ENCODE measurements at places on chromosomes 5 and 9.

DNA sequence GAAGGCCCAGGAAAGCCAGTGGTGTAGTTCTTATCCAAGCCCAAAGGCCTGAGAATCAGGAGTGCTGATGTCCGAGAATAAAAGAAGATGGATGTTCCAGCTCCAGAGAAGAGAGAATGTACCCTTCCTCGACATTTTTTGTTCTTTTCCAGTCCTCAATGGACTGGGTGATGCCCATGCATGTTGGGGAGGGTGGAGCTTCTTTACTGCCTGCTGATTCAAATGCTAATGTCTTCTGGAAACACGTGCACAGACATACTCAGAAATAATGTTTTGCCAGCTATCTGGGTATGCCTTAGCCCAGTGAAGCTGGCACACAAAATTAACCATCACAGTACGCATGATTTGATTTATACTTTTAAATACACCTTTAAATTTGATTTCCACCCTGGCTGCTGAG, 61.5 kb upstream of the FOXE1 start:
- no peak for DNase-seq

DNA sequence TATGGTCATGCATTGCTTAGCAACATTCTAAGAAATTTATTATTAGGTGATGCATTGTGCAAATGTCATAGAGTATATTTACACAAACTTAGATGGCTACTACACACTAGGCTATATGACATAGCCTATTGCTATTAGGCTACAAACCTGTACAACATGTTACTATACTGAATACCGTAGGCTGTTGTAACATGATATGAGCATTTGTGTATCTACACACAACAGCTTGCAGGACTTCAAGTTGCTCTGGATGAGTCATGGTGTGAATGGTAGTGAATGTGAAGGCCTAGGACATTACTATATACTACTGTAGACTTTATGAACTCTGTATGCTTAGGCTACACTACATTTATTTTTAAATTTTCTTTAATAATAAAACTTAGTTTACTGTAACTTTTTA, 107.2 kb upstream of the MAMDC2 start:
- no peak for DNase-seq

- DNase-seq, result no peak
These were observed 47.5 kb upstream of the ELL2 start for GRCh38 chr5:96008987-96009647.

DNA sequence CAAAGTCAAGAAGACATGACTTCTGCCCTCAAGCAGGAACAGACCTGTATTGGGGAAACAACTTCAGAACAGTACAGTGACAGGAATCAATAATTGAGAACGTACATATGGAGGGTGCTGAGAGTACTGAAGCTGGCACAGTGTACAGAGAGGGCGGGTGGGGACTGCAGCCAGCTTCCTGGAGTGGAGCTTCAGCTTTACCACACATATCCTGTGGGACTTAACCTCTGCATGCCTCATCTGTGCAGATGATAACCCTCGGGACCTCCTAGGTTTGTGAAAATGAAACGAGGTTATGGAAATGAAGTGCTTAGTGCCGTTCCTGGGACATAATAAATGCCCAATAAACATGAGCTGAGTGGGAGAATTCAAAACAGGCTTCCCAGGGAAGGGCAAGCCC, 22.1 kb upstream of the RARS1 start:
- DNase-seq, result no peak

GRCh38 chr5:135178476-135179155, 144.6 kb upstream of the PITX1 start:
- no peak for DNase-seq

GRCh38 chr9:136370687-136371532, 2.6 kb downstream of the CARD9 start:
- DNase-seq, result no peak

DNA sequence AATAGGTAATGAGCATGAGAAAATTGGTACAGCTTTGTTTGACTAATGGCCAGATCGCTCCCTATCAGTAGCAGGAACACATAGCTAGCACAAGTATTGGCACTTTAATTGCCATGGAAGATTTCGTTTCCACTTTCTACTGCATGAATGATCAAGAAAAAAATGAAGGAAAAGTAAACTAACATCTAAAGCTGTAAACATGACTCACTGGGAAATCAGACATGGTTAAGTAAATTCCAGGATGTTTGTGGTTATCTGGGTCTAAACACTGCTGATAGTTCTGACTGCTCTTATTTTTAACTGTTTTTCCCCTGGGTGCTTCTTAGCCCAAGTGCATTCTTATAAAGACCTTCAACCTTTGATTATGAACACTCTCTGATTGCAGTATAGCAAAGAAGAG, 388.9 kb downstream of the NR2F1-AS1 start:
- no peak for DNase-seq

DNA sequence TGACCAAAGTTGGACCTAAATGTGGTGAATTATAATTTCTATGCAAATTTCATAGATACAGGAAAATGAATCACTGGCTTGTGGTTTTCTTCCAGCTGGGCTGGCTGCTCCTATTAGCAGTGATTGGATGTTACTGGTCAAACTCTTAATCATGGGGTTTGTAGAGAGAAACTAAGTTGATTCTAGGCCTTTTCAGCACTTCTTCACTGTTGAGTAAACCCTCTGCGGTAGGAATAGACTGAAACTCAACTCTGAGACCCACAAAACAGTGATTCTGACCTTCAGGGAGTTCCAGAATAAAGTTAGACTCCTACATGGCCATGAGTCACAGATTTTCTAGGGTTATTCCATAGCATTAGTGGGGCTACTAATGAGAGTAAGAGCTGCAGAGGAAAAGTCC, 47.9 kb upstream of the FKTN start:
- no peak for DNase-seq

GRCh38 chr9:106947106-106947900, 84.3 kb downstream of the ZNF462 start:
- DNase-seq, result no peak

- DNase-seq, result no peak
These were observed 167.8 kb downstream of the OLFM1 start for GRCh38 chr9:135255033-135255840.

DNA sequence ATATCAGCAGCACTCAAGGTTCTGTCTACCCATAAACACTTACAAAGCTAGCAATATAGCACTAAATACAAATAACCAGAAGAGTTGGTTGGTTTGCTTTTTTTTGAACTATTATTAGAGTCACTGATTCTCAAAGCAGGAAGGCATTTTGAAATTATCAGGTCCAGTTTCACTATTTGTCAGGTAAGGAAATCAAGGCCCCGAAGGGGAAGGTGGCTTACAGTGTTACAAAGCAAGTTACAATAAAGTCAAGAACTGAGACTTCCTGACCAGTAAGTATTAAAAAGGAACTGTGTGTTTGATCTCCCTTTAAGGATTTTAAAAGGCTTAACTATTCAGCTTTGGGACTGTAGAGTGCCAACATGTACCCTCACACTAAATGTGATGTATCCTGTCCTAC, 10.8 kb downstream of the C5orf15 start:
- DNase-seq, result no peak

DNA sequence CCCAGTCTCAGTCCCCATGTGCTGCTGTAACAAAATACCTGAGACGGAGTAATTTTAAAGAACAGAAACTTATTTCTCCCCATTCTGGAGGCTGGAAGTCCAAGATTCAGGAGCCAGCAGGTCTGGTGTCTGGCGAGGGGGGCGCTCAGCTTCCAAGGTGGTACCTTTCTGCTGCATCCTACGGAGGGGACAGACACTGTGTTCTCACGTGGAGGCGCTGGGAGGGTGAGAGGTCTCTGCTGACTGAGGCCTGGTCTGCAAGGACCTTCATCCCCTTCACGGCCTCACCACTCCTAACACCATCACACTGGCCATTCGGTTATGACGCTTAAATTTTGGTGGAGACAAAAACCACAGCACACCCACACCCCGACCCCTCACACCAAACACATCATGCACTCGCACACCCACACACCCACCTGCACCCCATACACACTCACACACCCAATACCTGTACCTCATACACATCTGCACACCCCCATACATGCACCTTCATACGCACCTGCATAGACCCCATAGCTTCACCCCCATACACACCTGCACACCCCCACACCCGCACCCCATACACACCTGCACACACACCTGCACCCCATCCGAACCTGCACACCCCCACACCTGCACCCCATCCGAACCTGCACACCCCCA, 9.8 kb upstream of the ZDHHC11 start:
- no peak for DNase-seq

DNA sequence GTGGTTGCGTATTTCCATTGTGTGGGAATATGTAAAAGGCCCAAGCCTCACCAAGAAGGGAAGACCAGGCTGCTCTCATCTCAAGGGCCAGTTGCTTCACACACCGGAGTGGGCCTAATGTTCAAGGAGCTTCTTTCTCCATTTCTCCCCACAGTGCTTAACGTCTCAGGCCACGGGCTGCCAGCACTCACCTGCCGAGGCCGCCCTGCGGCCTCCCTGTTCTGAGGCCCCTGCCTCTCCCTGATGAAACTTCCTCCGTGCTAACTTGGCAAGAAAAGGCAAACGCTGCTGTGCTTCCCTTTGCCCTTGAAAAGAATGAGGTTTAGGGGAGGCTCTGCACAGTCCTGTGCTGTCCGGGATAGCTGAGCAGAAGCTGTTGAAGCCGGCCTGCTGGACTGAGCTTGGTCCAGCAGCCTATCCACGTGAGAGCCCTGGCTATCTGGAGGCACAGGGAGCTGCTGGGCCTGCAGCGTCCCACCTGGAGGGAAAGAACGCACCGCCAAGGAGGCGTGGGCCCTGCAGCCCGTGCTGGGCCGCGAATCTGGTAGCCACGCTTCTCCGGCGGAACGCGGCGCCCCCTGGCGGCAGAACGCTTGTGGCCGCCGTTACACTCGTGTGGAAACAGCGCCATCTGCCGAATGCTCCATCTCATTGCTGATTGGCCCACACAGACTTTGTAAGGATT, 73.5 kb upstream of the PRSS3 start:
- peak; percentile 81 for DNase-seq

DNA sequence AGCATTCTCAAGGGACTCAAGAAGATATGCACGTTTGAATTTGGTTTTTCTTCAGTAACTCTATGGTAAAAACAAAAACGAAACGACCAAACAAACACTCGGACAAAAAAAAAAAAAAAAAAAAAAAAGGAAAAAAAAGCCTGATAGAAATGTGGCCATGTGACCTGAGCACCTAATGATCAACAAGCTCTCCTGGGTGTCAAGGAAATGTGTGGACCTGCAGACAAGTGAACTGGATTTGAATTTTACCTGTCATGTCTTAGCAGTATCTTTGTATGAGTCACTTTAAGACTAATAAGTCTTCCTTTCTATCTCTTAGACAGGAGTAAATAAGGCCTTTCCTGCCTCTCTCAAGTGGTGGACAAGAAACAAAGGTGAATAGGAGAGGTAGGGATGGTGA, 190.6 kb upstream of the GRIA1 start:
- DNase-seq, result no peak

DNA sequence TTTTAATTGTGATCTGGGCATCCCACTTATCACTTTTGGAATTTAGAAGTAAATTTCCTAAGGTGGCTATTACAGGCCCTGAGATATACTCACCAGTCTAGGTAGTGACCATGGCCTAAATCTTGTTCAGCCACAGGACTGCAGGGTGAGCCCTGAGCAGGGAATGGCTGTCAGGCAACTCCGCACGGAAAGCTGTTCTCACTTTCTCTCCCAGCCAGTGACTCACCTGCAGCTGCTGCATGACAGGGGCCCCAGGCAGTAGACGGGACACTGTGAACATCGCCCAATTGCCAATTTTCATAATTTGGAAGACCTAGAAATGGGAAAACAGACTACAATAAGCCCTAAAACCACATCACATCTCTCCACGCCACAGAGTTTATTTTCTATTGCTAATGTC, 69.6 kb upstream of the TAF1L start:
- no peak for DNase-seq

GRCh38 chr5:37940931-37941623, 101.2 kb upstream of the GDNF start:
- DNase-seq, result no peak

GRCh38 chr5:108278285-108279240, 103.3 kb downstream of the FBXL17 start:
- DNase-seq, result no peak

- no peak for DNase-seq
These were observed 70.7 kb downstream of the MSX2 start for GRCh38 chr5:174794931-174795672.

DNA sequence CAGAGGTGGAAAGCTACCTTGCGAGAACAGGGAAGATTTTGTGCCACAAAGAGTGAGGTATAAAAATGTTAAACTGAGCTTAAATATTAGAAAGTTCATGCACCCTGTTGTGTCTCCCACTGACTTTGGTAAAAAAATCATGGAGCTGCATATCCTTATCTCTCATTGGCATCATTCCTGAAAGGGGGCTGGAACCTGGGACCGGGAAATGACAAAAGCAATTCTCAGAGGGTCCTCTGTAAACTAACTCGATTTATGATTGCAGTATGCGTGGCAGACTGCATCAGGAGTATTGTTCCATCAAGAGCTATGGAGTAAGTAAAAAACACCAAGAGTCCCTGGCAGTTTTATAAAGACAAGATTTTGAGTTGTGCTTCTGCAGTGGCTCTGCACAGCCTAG, 148.8 kb downstream of the DCP2 start:
- DNase-seq, result no peak

- DNase-seq, result no peak
These were observed 17.3 kb upstream of the DAP start for GRCh38 chr5:10778179-10778910.

GRCh38 chr5:120405923-120406322, 58.2 kb upstream of the PRR16 start:
- DNase-seq, result no peak

DNA sequence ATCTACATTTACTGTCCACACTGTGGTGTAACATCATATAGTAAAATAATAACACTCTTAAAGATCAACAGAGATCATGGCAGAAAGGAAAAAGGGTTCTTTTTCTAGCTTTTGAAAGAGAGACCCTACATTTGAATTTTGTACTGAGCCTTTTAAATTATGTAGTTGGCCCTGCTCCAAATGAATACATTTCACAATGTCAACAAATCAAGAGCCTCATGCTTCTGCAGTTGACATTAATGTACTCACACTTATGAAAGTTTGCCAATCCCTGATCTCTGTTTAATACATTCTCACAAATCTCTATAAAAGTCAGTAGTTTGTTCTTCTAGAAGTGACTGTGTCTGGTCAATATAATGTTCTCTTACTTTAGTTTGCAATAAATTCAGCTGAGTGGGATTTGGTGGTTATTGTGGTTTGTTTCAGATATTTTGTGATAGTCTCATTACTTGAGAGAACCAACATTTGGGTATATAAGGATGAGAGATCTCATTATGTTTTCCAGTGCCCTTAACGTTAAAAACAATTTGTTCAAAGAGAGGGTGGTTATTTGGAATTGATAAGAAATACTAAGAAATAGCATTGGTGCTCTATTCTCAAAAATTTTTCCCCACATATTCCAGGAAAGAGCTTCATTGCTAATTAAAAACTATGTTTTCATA, 277.8 kb upstream of the FTMT start:
- DNase-seq, result no peak

- peak; percentile 32 for DNase-seq
These were observed 2.6 kb downstream of the CTNNAL1 start for GRCh38 chr9:109010746-109011145.

GRCh38 chr9:127333221-127334064, 63.5 kb upstream of the SLC2A8 start:
- no peak for DNase-seq

- DNase-seq, result no peak
These were observed 109.3 kb upstream of the APC start for GRCh38 chr5:112628214-112628980.

- peak; percentile 22 for DNase-seq
These were observed 1.1 kb downstream of the HNRNPA0 start for GRCh38 chr5:137752905-137753690.

GRCh38 chr9:124256517-124257069, 1.2 kb upstream of the NEK6 start:
- DNase-seq, result no peak

- no peak for DNase-seq
These were observed 273.7 kb downstream of the CETN3 start for GRCh38 chr5:90135779-90136378.
